ENCODE measurements at places on chromosomes 11 and 22.

- no peak for DNase-seq
These were observed 246.6 kb downstream of the TMEM135 start for GRCh38 chr11:87284306-87284705.

DNA sequence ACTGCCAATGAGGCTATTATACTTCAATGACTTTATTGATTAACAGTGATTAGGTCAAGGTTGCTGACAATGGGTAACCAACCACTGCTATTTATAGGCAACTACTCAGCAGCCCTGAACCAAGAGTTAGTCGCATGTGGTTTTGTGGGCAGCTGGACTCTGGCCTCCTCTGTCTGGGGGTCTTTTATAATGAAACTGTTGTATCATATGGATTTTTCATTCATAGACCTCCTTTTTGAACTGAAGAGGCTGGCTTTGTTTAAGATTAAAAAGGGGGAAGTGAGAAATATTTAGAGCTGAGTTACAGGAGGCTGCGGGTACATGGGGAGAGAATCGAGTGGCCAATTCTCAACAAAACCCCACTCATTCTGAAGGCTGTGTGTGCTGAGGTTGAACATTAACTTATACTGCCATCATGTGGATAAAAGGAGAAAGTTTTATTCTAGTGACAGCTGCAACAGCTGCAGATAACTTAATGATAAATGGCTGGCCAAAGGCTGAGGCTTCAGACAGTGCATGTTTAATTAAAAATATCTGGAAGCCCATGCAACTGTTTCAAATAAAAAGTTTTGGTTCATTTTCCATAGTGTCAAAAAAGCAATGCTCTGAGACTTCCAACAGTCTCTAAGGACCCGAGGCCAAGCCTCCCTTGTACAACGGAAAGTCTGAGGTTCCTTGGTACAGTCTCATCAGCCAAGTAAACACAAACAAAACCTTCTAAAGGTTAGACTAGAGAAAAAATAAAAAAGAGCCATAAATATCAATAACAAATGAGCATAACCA, 682.6 kb downstream of the KCNA4 start:
- peak; percentile 69 for DNase-seq

GRCh38 chr11:61041755-61042518, 60.4 kb upstream of the CD5 start:
- no peak for DNase-seq

DNA sequence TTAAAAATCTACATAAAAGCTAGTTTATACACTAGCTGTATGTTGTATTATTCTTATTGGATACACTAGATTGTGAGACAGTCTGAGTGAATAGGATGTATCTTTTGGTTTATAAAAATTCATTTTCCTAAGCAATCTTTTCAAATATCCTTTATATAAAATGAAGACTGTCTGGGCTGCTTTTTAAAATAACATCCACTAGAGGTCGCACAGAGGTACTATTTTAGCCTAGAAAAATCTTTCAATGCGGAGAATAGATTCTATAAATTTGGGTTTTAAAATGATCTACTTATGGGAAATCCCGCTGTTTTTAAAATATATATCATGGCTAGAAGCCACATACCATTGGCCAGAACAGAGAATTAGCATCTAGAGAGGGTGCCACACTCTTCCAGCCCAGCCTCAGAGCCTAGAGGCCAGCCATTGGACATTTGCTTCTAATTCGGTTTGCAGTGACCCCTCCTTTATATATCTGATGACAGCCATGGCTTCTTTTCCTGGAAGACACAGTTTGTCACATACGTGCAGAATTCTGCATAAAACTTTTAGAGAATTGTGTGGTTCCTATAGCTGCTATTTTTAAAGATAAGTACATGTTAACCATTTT, 7.3 kb downstream of the C11orf97 start:
- DNase-seq: peak; percentile 43

DNA sequence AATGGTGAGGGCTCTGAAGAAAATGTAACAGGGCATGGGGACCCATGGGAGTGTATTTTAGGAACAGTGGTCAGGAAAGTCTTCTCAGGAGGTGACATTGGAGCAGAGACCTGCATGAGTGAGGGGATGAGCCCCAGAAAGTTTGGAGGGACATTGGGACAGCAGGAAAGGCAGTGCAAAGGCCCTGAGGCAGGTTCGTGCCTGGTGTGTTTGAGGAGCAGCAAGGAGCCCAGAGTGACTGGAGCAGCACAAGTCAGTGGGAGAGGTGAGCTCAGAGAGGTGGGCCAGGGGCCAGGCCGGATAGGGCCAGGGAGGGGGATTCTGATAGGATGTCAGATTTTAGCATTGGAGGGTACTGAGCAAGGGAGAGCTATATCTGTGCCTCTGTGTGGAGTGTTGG, 80.0 kb upstream of the CRYBB3 start:
- DNase-seq: no peak

GRCh38 chr11:125457814-125458343, 38.2 kb downstream of the FEZ1 start:
- DNase-seq: no peak

DNA sequence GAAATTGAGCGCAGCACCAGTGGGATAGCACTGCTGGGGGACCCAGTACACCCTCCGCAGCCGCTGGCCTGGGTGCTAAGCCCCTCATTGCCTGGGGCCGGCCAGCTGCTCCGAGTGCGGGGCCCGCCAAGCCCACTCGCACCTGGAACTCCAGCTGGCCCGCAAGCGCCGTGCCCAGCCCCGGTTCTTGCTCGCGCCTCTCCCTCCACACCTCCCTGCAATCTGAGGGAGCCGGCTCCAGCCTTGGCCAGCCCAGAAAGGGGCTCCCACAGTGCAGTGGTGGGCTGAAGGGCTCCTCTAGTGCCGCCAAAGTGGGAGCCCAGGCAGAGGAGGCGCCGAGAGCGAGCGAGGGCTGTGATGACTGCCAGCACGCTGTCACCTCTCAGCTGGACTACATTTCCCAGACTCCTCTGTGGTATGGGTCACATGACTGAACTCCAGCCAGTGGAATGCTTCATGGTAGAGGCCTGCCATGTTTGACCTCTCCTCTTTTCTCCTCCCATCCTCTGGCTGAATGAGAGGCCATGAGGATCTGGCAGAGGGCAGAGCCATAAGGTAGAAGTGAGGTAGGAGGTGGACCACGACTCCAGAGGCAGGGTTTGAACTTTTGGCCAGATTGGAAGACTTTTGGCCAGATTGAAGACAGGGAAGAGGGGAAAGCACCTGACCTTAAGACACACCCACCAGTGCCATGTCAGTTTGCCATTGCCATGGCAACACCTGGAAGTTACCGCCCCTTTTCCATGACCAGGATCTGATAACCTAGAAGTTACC, 6.2 kb downstream of the MRGPRD start:
- no peak for DNase-seq

GRCh38 chr11:46694072-46694471, 6.3 kb downstream of the ARHGAP1 start:
- DNase-seq: no peak

GRCh38 chr11:124297921-124298320, 15.8 kb downstream of the OR8D1 start:
- DNase-seq: no peak

DNA sequence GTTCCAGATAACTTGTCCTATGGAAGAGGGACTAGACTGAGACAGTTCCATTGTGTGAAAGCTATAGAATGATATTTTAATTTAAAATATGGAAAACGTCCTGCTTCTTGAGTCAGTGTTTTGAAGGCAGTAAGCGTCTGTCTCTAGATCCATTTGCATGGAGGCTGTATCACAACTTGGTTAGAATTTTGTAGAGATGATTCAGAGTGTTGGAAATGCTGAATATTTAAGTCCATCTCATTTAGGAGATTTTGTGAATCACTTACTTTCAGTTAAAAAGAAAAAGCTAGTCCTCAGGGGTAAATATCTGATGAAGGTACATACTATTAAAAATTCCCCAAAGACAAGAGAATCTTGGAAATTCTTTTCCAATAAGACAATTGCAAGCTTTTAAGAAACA, 72.7 kb downstream of the FANCF start:
- DNase-seq: no peak

GRCh38 chr11:107785401-107785800, 73.2 kb downstream of the SLC35F2 start:
- no peak for DNase-seq
